K562 (cell line): ENCODE measurements at places on chromosomes 6 and 20.

DNA sequence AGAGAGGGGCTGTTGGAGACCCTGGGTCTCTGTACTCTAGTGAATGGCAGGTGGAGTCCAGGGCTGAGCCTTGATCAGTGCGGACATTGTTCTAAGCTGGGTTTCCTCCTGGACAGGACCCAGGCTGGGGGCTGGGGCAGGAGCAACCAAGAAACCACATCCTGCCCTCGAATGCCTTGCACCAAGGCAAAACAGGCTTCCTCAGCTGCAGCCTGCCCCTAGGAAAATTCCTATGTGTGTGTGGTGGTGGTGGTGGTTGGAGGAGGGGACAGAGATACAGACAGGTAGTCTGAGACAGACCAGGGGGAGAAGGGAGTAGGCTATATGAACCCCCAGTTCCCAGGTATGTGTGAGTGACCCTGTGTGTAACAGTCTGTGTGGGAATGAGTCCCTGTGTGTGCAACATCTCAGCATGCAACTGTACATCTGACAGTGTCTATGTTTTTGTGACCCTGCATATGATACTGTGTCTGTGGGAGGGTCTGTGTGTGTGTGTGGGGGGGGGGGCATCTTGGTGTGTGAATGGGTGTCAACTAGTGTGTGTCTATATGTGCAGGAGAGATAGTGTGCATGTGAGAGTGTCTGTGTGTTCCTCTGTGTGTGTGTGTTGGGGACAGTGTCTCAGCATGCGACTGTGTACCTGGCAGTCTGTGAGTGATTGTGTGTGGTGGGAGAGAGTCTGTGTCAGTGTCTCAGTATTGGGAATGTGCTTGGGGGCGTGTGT lies 3.0 kb downstream of the GLP1R start:
- no peak for DNase-seq

DNA sequence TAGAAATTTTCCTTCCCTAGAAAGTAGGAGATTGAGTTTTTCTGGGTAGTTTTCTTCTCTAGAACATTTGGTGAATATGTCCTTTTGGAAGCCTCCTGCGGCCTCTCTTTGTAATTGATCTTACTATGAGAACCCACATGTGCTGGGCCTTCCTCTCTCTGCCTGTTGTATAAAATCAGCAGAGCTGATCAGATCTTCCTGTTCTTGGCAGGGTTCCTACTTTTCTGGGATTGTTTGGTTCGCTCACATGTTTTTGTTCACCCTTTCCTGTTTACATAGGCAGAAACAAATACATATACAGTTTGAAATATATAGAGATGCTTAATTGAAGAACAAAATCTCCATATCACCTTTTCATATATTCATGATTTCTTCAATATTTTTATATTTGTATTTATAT lies 57.8 kb downstream of the IL22RA2 start:
- DNase-seq, result no peak

GRCh38 chr6:152248980-152249379 lies 388.2 kb downstream of the SYNE1 start:
- DNase-seq, result no peak

DNA sequence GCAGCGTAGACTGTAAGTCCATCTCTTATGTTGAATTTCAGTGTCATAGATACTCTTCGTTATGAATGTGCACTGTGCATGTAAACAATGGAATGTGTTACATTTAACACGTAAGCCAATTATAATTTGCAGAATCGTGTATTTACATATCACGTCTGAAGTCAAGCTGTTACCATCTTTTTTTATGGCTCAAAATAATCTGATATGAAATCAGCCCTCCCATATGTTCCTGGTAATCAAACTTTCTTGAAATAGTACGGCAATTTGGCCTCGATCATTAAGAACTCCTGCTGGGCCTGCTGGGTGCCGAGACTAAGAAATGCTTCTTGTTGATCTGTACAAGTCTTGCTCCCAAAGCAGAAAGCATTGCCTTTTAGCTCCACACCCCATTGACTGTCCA lies 89.6 kb upstream of the DOK5 start:
- DNase-seq, result no peak

DNA sequence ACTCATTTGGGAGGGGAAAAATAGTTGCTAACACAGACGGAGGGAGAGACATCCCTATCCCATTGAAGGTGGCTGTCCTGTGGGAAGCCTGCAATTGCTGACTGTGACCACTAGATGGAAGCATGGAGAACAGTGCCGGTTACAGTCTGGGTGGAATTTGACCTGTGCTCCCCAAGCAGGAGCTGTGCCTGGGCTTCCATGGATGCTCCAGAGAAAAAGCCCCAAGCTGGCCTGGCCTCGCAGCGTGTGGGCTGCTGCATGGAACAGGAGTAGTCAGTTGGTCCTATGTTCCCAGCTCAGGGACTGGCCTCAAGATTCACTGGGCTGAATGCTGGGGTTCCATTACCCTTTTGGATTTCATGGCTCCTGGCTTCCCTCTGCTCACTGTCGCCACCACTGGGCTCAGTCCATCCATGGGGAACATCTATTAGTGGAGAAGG lies 116.3 kb upstream of the CHD6 start:
- peak; percentile 71 for DNase-seq

DNA sequence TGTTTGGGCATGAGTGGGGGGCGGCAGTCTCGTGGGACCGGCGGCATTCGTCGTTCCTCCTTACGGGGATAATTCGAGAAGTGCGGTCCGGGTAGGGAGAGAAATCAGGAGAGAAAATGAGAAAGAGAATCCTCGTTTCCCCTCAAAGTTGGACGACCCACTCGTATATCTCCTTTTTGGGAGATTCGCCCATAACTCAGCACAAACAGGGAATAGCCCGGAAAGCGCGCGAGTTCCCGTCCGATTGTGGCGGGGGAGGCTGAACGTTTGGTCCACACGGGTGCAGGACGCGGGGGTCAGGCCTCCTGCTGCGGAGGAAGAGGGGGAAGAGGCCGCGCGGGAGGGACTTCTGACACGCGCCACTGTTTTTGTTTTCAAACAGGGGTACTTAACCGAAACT lies 42.4 kb downstream of the POPDC3 start:
- no peak for DNase-seq

- DNase-seq, result no peak
These were observed 184.3 kb upstream of the SNX9 start for GRCh38 chr6:157638779-157639178.

GRCh38 chr20:43178080-43178479 lies 11.6 kb downstream of the PTPRT start:
- DNase-seq, result no peak

GRCh38 chr20:53900380-53900999 lies 169.9 kb downstream of the BCAS1 start:
- DNase-seq, result no peak

- DNase-seq, result peak; percentile 70
These were observed 2.0 kb upstream of the KCNB1 start for GRCh38 chr20:49484180-49485140.

- no peak for DNase-seq
These were observed 36.1 kb downstream of the CTNNBL1 start for GRCh38 chr20:37729909-37730308.

DNA sequence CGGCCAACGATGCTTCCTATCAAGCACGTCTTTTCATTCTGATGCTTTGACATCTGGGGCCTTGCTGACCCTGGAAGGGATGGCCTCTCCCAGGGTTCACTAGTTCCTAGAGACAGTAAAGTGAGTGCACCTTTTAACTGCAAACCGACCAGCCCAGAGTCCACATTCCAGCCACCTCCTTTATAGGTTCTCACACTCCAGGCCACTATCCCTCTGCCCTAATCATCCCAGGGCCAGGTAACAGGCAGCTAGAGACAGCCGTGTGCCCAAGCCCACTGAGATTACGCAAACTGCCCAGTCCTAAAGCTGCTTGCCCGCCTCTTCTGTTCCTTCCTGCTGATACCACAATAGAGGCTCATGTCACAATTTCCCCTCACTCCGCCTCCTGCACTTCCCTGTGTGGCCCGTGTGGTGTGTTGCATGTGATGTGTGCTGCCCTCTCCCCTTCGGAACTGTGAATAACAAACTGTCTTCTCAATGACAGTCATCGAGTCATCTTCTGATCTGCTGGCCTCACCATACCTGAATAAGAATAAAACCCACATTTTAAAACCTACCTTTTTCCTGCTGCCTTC lies 123.7 kb upstream of the EXOC2 start:
- DNase-seq, result no peak

DNA sequence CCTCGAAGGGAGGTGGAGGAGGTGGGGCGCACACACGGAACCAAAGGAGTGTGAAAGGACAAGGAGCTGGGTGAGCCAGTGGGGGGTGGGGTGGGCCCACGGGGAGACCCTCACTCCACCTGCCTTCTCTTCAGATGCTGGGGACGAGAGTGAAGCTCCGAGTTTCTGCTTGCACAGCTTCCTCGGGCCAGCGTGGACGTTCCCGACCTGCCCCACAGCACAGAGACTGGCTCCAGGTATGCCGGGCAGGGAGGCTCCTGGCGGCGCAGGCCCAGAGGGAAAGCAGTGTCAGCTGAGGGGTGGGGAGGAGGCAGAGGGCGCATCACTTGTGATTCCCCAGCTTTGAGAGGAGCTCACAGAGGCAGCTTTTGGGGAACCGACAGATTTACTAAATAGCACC lies 98.5 kb upstream of the RPS6KA2 start:
- no peak for DNase-seq

- DNase-seq, result no peak
These were observed 148.0 kb downstream of the DHX35 start for GRCh38 chr20:39109933-39110818.

- DNase-seq, result no peak
These were observed 930.3 kb downstream of the QKI start for GRCh38 chr6:164344801-164345291.

DNA sequence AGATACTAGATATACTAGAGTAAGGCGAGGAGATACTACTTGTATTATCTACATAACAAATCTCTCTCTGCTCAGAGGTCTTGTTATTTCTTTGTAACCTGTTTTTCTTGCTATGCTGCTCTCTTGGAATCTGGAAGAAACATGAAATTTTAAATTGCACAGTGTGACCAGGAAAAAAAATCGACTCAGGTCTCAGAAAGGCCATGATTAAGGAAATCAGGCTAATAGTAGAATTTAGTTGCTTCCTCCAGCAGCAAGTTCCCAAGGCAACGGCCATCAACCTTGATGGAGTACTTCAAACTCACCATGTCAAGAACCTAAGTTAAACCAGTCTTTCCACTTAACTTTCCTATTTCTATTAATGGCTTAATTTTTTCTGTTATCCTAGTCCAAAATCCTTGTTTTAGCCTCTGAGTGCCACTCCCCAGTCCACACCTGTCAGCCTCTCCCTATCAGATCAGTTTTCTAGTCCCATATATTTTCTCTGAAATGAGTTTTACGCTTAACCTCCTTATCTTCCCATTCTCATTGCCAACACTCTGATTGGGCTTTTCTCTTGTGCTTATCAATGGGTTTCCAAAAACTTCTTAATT lies 87.7 kb upstream of the BEND3 start:
- no peak for DNase-seq

DNA sequence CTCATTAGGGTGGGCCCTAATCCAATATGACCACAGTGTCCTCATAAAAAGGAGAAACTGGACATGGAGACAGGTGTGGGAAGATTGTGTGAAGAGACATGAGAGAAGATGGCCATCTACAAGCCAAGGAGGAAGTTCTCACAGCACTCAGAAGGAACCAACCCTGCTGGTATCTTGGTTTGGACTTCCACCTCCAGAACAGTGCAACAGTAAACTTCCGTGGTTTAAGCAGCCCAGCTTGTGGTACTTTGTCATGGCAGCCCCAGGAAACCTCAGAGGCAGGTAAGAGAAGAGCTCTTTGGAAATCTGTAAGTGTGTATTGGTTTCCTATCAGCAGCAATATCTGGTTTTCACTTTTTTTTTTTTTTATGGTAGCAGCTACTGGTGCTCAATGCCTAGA lies 16.5 kb upstream of the CNKSR3 start:
- no peak for DNase-seq

- peak; percentile 67 for DNase-seq
These were observed 1.5 kb upstream of the CITED2 start for GRCh38 chr6:139376017-139376330.
